ENCODE measurements at places on chromosomes 12 and 14. TPM values are rescaled to one million over a fixed set of nuclear protein-coding genes. Genes with fewer than 3 reads are reported as not detected.

The OR6C2 gene
- not detected for total RNA-seq

GRCh38 chr14:31173120-31173837 is 34.3 kb downstream of the HECTD1 start:
- H3K4me1 ChIP-seq: no peaks in the 10 kb centered on the region
- H3K4me3 ChIP-seq: no peak overlapping the region
- no peak overlapping the region for H3K27ac ChIP-seq

DNA sequence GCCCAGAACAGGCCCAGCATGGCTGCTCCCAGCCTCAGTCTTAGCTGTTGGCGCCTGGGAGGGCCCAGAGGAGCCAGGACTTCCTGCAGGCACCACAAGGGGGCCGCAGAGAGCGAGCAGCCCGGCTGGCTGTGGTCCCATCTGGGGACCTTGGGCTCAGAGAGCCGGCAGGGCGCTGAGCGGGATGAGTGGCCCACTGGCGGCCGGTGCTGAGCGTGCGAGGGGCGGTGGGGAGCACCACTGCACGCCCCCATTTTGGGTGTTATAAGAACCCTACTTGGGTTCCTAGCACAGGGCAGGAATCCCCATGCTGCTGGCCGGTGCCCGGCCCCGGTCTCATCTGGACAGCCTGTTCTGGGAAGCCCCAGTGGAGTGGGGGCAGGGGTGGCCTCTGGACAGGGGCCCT is 25.9 kb upstream of the CRIP2 start:
- H3K36me3 ChIP-seq: no peaks in the 10 kb centered on the region
- DNase-seq: peak; percentile 75
- no peaks in the 10 kb centered on the region for H3K27me3 ChIP-seq
- H3K27ac ChIP-seq: no peak overlapping the region
- H3K4me1 ChIP-seq: peaks cover 11% of the 10 kb centered on the region
- no peak overlapping the region for H3K4me3 ChIP-seq

The C12orf43 gene
- 6.7 TPM for total RNA-seq

- no peak for DNase-seq
- H3K4me3 ChIP-seq: no peak overlapping the region
- no peaks in the 10 kb centered on the region for H3K36me3 ChIP-seq
- no peaks in the 10 kb centered on the region for H3K4me1 ChIP-seq
These were observed 342.5 kb downstream of the TMEM132D start for GRCh38 chr12:129561304-129561703.

DNA sequence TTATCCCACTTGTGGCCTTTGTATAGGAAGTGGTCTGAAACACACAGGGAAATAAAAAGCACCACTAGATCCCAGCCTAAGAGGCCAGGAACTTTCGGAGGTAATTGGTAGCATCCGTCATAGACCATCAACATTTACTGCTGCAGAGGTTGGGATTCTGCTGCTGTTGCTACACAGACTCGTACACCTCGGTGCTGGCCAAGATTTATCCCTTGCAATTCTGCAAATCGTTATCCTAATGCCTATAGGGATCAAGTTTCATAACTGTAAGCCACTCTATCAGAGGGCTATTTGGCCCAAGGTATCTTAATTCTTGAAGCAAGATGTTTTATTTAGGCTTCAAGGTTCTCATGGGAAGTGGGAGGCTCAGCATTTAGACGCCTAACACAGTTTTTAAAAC is 913.6 kb downstream of the GALC start:
- H3K27ac ChIP-seq: no peak overlapping the region
- H3K27me3 ChIP-seq: no peaks in the 10 kb centered on the region

The TGM1 gene
- total RNA-seq: 13.8 TPM

- H3K27ac ChIP-seq: no peak overlapping the region
- DNase-seq: peak; percentile 21
- H3K36me3 ChIP-seq: no peaks in the 10 kb centered on the region
- no peaks in the 10 kb centered on the region for H3K4me1 ChIP-seq
These were observed 11.2 kb upstream of the TCP11L2 start for GRCh38 chr12:106291342-106291741.

The IL26 gene
- not detected for total RNA-seq

The BAZ2A gene
- total RNA-seq: 56.8 TPM

DNA sequence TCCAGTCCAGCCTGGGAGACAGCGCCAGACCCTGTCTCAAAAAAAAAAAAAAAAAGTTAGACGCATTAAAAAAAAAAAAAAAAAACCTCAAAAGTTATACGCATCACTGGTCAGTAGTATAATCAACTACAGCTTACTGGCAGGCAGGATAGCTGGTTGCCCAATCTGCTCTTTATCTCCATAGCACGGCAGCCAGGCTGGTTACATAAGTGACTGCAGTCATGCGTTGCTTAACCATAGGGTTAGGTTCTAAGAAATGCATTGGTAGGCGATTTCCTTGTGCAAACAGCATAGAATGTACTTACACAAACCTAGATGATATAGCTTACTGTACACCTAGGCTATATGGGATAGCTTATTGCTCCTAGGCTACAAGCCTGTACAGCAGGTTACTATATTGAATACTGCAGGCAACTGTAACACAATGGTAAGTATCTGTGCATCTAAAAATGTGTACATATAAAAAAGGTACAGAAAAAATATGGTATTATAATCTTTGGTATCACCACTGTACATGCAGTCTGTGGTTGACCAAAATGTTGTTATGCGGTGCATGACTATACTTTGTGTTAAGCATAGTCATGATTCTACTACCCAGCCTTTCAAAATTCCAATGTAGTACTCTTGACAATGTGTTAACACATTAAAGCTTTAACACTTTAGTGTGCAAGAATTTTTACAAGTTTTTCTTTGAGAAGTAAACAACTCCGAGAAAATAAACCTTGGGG is 8.1 kb downstream of the L2HGDH start:
- no peak overlapping the region for H3K4me3 ChIP-seq
- DNase-seq: peak; percentile 49
- H3K27me3 ChIP-seq: no peaks in the 10 kb centered on the region
- no peaks in the 10 kb centered on the region for H3K36me3 ChIP-seq

- peaks cover 9% of the 10 kb centered on the region for H3K4me1 ChIP-seq
- H3K4me3 ChIP-seq: no peak overlapping the region
- H3K36me3 ChIP-seq: no peaks in the 10 kb centered on the region
- H3K27me3 ChIP-seq: no peaks in the 10 kb centered on the region
- DNase-seq: no peak
These were observed 163.3 kb downstream of the DACT1 start for GRCh38 chr14:58801086-58801485.

GRCh38 chr14:53391631-53392285 is 238.6 kb upstream of the DDHD1 start:
- H3K4me3 ChIP-seq: no peak overlapping the region
- no peak overlapping the region for H3K27ac ChIP-seq
- no peaks in the 10 kb centered on the region for H3K4me1 ChIP-seq
- H3K36me3 ChIP-seq: no peaks in the 10 kb centered on the region

DNA sequence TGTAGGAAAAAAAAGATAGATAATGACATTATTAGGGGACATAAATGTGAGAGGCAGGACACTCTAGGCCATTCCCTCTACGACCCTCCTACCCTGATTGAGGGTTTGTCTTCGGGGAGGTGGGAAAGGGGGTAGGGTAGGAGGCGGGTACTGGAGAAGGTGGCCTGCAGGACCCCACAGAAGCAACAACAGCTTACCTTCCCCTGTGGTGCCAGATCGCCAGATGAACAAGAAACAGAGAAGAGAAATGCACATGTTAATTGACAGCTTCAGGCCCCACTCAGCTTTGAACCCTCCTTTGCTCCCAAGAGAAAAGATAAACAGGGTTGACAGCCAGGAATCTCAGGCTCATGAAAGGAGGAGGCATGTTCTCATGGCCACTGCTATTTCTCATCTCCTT is 4.8 kb downstream of the PHB2 start:
- peak overlapping the region; percentile 100 for H3K27ac ChIP-seq
- DNase-seq: no peak
- H3K4me3 ChIP-seq: no peak overlapping the region
- peaks cover 83% of the 10 kb centered on the region for H3K4me1 ChIP-seq
- H3K36me3 ChIP-seq: peaks cover 2% of the 10 kb centered on the region

The FSCB gene
- under 0.01 TPM for total RNA-seq

The PLBD1 gene
- 14.5 TPM for total RNA-seq

The PTPRR gene
- 0.78 TPM for total RNA-seq

- peak overlapping the region; percentile 98 for H3K27ac ChIP-seq
- peak; percentile 71 for DNase-seq
These were observed 835 bp downstream of the MYL6 start for GRCh38 chr12:56158926-56159461.

GRCh38 chr14:32731249-32731648 is 207.4 kb upstream of the NPAS3 start:
- peaks cover 15% of the 10 kb centered on the region for H3K4me1 ChIP-seq
- H3K27me3 ChIP-seq: no peaks in the 10 kb centered on the region
- no peaks in the 10 kb centered on the region for H3K36me3 ChIP-seq
- no peak overlapping the region for H3K4me3 ChIP-seq
- H3K27ac ChIP-seq: no peak overlapping the region

The RILPL2 gene
- total RNA-seq: 2.6 TPM

- no peak overlapping the region for H3K4me3 ChIP-seq
- H3K27ac ChIP-seq: no peak overlapping the region
- no peaks in the 10 kb centered on the region for H3K36me3 ChIP-seq
- H3K4me1 ChIP-seq: no peaks in the 10 kb centered on the region
- no peaks in the 10 kb centered on the region for H3K27me3 ChIP-seq
- no peak for DNase-seq
These were observed 117.8 kb upstream of the KRAS start for GRCh38 chr12:25368557-25368956.

GRCh38 chr14:24058951-24059475 is 7.2 kb downstream of the CARMIL3 start:
- H3K4me1 ChIP-seq: peaks cover 35% of the 10 kb centered on the region
- H3K27me3 ChIP-seq: no peaks in the 10 kb centered on the region
- H3K36me3 ChIP-seq: no peaks in the 10 kb centered on the region
- no peak overlapping the region for H3K4me3 ChIP-seq
- H3K27ac ChIP-seq: no peak overlapping the region
- DNase-seq: peak; percentile 8

GRCh38 chr12:66144791-66145754 is 14.5 kb upstream of the LLPH start:
- H3K36me3 ChIP-seq: no peaks in the 10 kb centered on the region
- DNase-seq: peak; percentile 46
- no peaks in the 10 kb centered on the region for H3K27me3 ChIP-seq
- H3K27ac ChIP-seq: no peak overlapping the region
- peaks cover 7% of the 10 kb centered on the region for H3K4me1 ChIP-seq

DNA sequence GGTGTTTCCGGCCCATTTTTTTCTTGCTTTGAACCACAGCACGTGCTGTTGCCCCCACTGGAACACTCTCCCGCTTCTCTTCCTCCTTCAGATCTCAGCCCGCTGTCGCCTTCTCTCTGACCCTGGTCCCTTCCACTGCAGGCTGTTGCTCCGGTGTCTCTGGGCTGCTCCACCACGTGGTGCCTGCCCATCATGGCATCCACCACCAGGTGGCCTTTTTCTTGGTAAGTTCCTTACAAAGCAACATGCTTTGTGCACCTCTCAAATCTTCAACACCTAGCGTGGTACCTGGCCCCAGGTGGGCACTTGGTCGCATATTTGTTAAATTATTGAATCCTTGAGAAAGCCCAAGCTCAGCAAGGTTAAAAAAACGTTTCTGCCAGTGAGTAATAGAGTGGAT is 19.1 kb downstream of the TUNAR start:
- H3K27me3 ChIP-seq: no peaks in the 10 kb centered on the region
- no peaks in the 10 kb centered on the region for H3K4me1 ChIP-seq
- H3K36me3 ChIP-seq: no peaks in the 10 kb centered on the region
- no peak overlapping the region for H3K27ac ChIP-seq
- DNase-seq: peak; percentile 18

The GYS2 gene
- not detected for total RNA-seq

- H3K27ac ChIP-seq: no peak overlapping the region
- H3K27me3 ChIP-seq: peaks cover 6% of the 10 kb centered on the region
- H3K4me1 ChIP-seq: peaks cover 25% of the 10 kb centered on the region
- no peak for DNase-seq
- H3K36me3 ChIP-seq: no peaks in the 10 kb centered on the region
- H3K4me3 ChIP-seq: no peak overlapping the region
These were observed 8.4 kb downstream of the HOXC8 start for GRCh38 chr12:54017027-54017788.

- no peak overlapping the region for H3K4me3 ChIP-seq
- H3K27me3 ChIP-seq: no peaks in the 10 kb centered on the region
- DNase-seq: no peak
- H3K36me3 ChIP-seq: no peaks in the 10 kb centered on the region
These were observed 54.1 kb upstream of the FERMT2 start for GRCh38 chr14:53004976-53005375.

- no peaks in the 10 kb centered on the region for H3K36me3 ChIP-seq
- H3K4me1 ChIP-seq: peaks cover 7% of the 10 kb centered on the region
- H3K27me3 ChIP-seq: no peaks in the 10 kb centered on the region
- H3K4me3 ChIP-seq: no peak overlapping the region
- DNase-seq: no peak
- no peak overlapping the region for H3K27ac ChIP-seq
These were observed 226.1 kb downstream of the FOXN3 start for GRCh38 chr14:89190765-89191513.

GRCh38 chr12:22981711-22982110 is 356.7 kb downstream of the ETNK1 start:
- no peak overlapping the region for H3K27ac ChIP-seq
- H3K27me3 ChIP-seq: no peaks in the 10 kb centered on the region
- H3K36me3 ChIP-seq: no peaks in the 10 kb centered on the region
- H3K4me3 ChIP-seq: no peak overlapping the region

The GUCY2C gene
- total RNA-seq: not detected

- no peak overlapping the region for H3K27ac ChIP-seq
- H3K27me3 ChIP-seq: peaks cover 11% of the 10 kb centered on the region
- H3K4me1 ChIP-seq: peaks cover 21% of the 10 kb centered on the region
- no peak for DNase-seq
These were observed 3.5 kb downstream of the B3GNT4 start for GRCh38 chr12:122206976-122207375.

DNA sequence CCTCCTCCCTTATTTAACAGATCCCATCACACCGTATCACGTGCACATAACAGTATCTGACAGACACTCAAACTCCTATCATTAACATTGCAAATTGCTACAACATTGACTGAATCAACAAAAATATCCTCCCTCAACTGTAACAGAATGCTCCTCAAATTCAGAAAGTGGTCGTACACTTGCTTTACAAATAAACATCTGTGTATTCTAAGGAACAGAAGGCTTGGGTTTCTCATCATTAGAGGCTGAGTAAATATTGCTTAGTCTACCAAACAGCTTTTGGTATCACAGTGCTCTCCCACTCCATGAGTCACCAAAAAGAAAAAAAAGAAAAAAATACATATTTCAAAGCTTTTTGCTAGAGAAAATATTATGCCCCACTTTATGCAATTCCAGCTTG is 23.9 kb downstream of the FERMT2 start:
- H3K4me3 ChIP-seq: no peak overlapping the region
- no peaks in the 10 kb centered on the region for H3K36me3 ChIP-seq
- no peak for DNase-seq
- H3K27me3 ChIP-seq: no peaks in the 10 kb centered on the region
- H3K4me1 ChIP-seq: peaks cover 29% of the 10 kb centered on the region

DNA sequence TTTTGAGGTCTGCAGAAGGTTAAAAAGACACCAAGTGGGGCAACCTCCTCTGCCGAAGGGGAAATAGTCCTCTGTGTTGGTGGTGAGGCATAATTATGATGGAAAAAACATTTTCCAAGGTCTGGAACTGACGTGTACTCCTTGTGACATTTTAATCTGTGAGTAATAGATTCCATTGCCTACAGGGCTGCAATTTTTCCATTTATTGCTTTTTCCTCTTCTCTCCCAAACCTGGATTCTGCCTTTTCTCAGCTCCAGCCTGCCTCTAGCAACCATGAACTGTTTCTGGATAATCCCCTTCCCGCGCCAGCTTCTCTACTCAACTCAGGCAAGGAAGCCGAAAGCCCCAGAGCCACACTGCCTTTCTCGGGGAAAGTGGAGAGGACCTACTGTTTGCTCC is 230.1 kb upstream of the PLXNC1 start:
- no peaks in the 10 kb centered on the region for H3K36me3 ChIP-seq
- no peak overlapping the region for H3K27ac ChIP-seq
- H3K27me3 ChIP-seq: no peaks in the 10 kb centered on the region
- DNase-seq: no peak
- H3K4me1 ChIP-seq: no peaks in the 10 kb centered on the region
